ENCODE measurements at places on chromosomes 5 and 9.

GRCh38 chr9:21070906-21071305, 6.8 kb downstream of the IFNB1 start:
- DNase-seq: no peak

GRCh38 chr9:91162784-91163443, 198.8 kb downstream of the AUH start:
- DNase-seq: peak; percentile 43

GRCh38 chr9:70413464-70413798, 1.0 kb downstream of the KLF9 start:
- DNase-seq: no peak

GRCh38 chr5:179954434-179954833, 46.7 kb upstream of the TBC1D9B start:
- no peak for DNase-seq

GRCh38 chr9:117278020-117278419, 136.8 kb downstream of the ASTN2 start:
- DNase-seq: no peak

GRCh38 chr9:129726322-129727160, 26.3 kb downstream of the PTGES start:
- DNase-seq: peak; percentile 59

DNA sequence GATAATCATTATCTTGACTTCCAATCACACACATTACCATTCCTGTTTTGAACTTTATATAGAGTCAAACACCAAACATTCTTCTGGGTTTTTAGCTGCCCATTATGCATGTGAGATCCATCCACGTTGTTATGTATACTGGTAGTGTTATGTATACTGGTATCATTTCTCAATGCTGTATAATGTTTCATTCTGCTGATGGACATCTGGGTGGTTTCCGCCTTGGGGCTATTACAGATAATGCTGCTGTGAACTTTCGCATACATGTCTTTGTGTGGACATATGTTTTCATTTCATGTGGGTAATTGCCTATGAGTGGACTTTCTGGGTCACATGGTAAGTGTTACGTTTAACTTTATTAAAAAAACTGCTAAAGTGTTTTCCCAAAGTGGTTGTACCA, 217.8 kb upstream of the EFNA5 start:
- DNase-seq: no peak

- DNase-seq: no peak
Observed at GRCh38 chr9:111715471-111715870, 54.1 kb downstream of the GNG10 start.

DNA sequence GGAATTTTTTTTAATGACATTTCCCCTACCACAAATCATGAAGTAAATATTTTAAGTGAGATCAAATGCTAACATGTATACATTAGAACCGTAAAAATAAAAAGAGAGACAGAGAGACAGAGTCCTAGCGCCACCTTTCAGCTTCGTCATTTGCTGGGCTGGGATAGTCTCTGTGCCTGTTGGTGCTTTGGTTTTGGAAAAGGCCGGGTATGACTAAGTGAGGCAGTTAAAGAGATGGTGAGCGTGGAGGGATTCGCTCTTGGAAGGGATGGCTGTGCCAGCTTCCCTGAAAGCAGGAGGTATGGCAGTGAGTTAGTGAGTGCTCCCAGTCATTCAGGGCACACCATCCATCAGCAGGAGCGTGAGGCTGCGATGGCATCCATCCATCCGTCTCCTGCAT, 729.6 kb upstream of the WWC1 start:
- DNase-seq: no peak

All from CD4-positive, alpha-beta T cell treated with Interleukin-21 for 1 hour (primary cell).